ENCODE measurements at places on chromosomes 7 and 10. TPM values are rescaled to one million over a fixed set of nuclear protein-coding genes. Genes with fewer than 3 reads are reported as not detected.

SYCE1 gene
- total RNA-seq: not detected

ATP6V0A4 gene
- total RNA-seq: not detected

TMEM213 gene
- total RNA-seq: not detected

GPNMB gene
- total RNA-seq: 46.4 TPM

CYP26C1 gene
- total RNA-seq: not detected

ABCC2 gene
- total RNA-seq: 0.96 TPM

METTL27 gene
- not detected for total RNA-seq

PGAM2 gene
- total RNA-seq: not detected

GTF2IRD1 gene
- total RNA-seq: 7.5 TPM

MET gene
- 29.5 TPM for total RNA-seq

TLX1 gene
- not detected for total RNA-seq

GPR141 gene
- total RNA-seq: not detected

SVOPL gene
- not detected for total RNA-seq

Data from ascending aorta (tissue), 2 donors.